ENCODE measurements at places on chromosomes 16 and 17.

DNA sequence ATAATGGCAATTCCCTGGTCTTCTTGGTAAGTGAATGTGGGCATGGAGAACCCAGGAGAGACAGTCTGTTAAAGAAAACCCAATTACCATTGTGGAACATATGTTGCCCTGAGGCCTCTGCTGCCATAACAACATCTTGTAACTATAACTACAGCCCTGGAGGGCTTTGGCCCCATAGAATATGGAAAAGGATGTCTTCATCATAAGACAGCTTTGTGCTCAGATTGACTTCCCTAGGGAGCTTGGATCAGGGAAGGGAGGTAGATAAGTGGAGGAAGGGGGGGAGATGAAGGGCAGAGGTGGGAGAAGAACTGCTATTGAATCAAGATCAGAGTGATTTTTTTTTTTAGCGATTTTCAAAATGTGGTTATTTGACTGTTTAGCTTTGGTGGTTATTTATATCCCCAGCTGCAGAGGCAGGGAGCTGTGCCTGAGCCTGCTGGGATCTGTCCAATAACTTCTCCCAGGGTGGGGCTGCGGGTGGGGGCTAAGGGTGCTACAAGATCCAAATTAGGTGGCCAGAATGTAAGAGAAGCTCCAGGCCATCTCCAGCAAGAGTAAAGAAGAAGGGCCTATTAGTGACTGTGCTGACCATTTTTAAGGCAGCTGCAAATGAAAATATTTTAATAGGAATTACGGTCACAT, 5.3 kb upstream of the KAT7 start:
- DNase-seq, result no peak

- no peak for DNase-seq
Observed at GRCh38 chr17:33527290-33527689, 234.2 kb upstream of the ASIC2 start.

- DNase-seq, result no peak
Observed at GRCh38 chr16:16143038-16143763, 80.1 kb downstream of the ABCC6 start.

- no peak for DNase-seq
Observed at GRCh38 chr16:83899978-83900377, 1.1 kb downstream of the MLYCD start.

DNA sequence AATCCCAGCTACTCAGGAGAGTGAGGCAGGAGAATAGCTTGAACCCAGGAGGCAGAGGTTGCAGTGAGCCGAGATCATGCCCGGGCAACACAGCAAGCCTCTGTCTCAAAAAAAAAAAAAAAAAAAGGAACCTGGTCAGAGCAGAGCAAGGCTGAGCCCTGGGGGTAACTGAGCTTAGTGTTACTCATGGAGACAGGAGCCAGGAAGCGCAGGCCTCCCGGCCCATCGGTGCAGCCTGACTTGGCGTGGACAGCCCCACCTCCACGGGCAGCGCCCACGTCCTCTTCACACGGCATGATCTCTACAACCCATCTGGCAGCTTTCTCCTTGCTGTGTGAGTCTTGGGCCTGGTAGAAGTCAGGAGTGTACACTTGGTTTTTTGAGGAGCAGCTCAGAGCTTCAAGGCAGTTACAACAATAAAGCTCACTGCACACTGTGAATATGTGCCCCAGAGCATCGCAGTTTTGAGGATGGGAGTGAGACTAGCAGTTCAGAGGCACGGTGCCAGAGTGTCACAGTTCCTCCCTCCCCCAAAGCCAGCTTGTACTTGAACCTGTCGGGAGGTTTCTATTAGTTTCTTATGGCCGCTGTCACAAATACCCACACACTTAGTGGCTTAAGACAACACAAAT, 129.9 kb downstream of the RAP1GAP2 start:
- DNase-seq, result peak; percentile 64

- no peak for DNase-seq
Observed at GRCh38 chr16:30766933-30767284, 4.8 kb downstream of the RNF40 start.

DNA sequence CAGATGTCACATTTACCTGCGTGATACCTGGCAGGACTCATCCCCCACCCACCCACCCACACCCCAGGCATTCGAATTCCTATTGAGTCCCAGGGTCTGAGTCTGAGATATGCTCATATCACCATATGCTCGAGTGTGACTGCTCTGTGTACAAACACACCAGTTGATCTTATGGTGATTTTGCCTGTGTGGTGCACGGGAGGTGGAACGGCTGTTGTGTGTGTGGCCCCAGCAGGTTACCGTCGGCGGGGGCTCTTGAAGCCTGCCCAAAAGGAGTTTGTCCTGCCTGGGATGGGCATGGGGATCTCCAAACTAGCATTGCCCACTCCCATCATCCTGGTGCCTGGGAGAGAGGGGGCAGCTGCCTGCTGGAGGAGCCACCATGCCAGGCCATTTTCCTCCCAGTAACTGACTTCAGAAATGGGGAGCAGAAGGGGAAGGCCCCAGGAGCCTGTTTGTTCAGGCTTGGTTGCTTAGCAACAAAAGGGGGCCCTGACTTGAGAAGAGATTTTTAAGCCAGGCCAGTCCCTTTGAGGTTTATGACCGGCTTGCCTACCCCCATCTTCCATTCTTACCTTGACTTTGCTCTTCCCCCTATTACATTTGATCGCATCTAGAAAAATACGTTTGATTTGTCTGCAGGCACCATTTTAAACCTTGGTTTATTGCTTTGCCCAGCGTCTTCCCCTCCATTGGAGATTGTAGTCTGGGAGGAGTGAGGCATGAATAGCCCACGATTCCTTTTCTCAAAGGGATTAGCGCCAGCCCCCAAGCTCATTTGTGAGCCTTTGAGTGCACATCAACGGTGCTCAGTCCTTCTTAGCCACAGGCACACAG, 217.7 kb downstream of the CCDC182 start:
- DNase-seq, result no peak

Data from fibroblast of mammary gland (primary cell).